ENCODE measurements at places on chromosomes 13 and 19. TPM values are rescaled to one million over a fixed set of nuclear protein-coding genes. Genes with fewer than 3 reads are reported as not detected.

The CYP2F1 gene
- 0.63 TPM for total RNA-seq

The PSG6 gene
- not detected for total RNA-seq

The CGB8 gene
- not detected for total RNA-seq

The CCDC169 gene
- 20.5 TPM for total RNA-seq

The RETN gene
- total RNA-seq: not detected

The COG6 gene
- 17.0 TPM for total RNA-seq

- no peak overlapping the region for H3K4me3 ChIP-seq
- DNase-seq: peak; percentile 39
- peaks cover 89% of the 10 kb centered on the region for H3K36me3 ChIP-seq
- H3K27ac ChIP-seq: no peak overlapping the region
Measured at GRCh38 chr19:27776020-27776419, 1436.9 kb downstream of the UQCRFS1 start.

- H3K4me1 ChIP-seq: peaks cover 2% of the 10 kb centered on the region
- H3K27me3 ChIP-seq: no peaks in the 10 kb centered on the region
- peak; percentile 61 for DNase-seq
- H3K36me3 ChIP-seq: peaks cover 17% of the 10 kb centered on the region
- H3K4me3 ChIP-seq: peak overlapping the region; percentile 92
Measured at GRCh38 chr13:95643936-95644598, 439 bp downstream of the DZIP1 start.

GRCh38 chr19:50952910-50953309 is at the start of gene KLK5:
Gene KLK5 (minus strand): TSS chr19:50953038. CDS start chr19:50952657, 381 bp downstream.
- H3K4me1 ChIP-seq: peaks cover 3% of the 10 kb centered on the region
- no peaks in the 10 kb centered on the region for H3K27me3 ChIP-seq
- no peak within 1 kb of the TSS for H3K4me3 ChIP-seq
- no peak within 1 kb of the TSS for H3K27ac ChIP-seq
- DNase-seq: peak; percentile 56
- no peaks in the 10 kb centered on the region for H3K36me3 ChIP-seq

GRCh38 chr19:48806518-48806817 is 4.4 kb downstream of the BCAT2 start:
- H3K4me3 ChIP-seq: peak overlapping the region; percentile 65
- H3K27ac ChIP-seq: no peak overlapping the region
- no peaks in the 10 kb centered on the region for H3K36me3 ChIP-seq
- DNase-seq: peak; percentile 83
- peaks cover 3% of the 10 kb centered on the region for H3K4me1 ChIP-seq

DNA sequence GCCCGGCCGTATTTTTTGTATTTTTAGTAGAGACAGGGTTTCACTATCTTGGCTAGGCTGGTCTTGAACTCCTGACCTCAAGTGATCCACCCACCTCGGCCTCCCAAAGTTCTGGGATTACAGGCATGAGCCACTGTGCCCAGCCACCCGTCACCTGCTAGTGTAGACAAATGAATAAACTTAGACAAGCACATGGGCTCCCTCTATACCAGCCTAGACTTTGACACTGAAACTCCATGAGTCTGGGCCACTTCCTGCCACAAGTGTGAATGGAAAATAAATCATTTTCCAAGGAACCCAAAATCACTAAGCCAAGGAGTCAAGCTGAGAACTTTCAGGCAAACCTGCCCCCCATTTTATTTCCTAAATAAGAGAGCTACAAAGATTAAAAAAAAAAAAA is 27.0 kb upstream of the TPT1 start:
- peaks cover 9% of the 10 kb centered on the region for H3K36me3 ChIP-seq
- no peaks in the 10 kb centered on the region for H3K27me3 ChIP-seq
- H3K4me3 ChIP-seq: no peak overlapping the region
- H3K4me1 ChIP-seq: no peaks in the 10 kb centered on the region
- DNase-seq: no peak
- no peak overlapping the region for H3K27ac ChIP-seq

DNA sequence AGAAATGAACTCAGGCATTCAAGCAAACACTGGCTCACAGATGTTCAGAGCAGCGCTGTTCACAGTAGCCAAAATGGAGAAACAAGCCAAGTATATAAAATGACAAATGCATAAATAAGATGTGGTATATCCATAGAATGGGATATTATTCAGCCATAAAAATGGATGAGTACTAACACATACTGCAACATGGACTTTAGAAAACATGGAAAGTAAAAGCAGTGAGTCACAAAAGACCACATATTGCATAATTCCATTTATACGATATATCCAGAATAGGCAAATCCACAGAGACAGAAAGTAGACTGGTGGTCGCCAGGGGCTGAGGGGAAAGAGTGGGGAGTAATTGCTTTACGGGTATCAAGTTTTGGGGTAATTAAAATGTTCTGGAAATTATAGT is 6.6 kb downstream of the ZNF837 start:
- DNase-seq: no peak
- no peaks in the 10 kb centered on the region for H3K4me1 ChIP-seq
- H3K36me3 ChIP-seq: no peaks in the 10 kb centered on the region
- no peak overlapping the region for H3K27ac ChIP-seq

GRCh38 chr19:23823952-23824389 is 65.3 kb upstream of the ZNF681 start:
- peak; percentile 47 for DNase-seq
- H3K27me3 ChIP-seq: no peaks in the 10 kb centered on the region
- H3K36me3 ChIP-seq: peaks cover 67% of the 10 kb centered on the region

GRCh38 chr13:106588367-106588766 is 20.4 kb upstream of the ARGLU1 start:
- H3K27me3 ChIP-seq: no peaks in the 10 kb centered on the region
- H3K36me3 ChIP-seq: peaks cover 31% of the 10 kb centered on the region
- H3K27ac ChIP-seq: no peak overlapping the region
- H3K4me1 ChIP-seq: no peaks in the 10 kb centered on the region
- no peak overlapping the region for H3K4me3 ChIP-seq
- no peak for DNase-seq

DNA sequence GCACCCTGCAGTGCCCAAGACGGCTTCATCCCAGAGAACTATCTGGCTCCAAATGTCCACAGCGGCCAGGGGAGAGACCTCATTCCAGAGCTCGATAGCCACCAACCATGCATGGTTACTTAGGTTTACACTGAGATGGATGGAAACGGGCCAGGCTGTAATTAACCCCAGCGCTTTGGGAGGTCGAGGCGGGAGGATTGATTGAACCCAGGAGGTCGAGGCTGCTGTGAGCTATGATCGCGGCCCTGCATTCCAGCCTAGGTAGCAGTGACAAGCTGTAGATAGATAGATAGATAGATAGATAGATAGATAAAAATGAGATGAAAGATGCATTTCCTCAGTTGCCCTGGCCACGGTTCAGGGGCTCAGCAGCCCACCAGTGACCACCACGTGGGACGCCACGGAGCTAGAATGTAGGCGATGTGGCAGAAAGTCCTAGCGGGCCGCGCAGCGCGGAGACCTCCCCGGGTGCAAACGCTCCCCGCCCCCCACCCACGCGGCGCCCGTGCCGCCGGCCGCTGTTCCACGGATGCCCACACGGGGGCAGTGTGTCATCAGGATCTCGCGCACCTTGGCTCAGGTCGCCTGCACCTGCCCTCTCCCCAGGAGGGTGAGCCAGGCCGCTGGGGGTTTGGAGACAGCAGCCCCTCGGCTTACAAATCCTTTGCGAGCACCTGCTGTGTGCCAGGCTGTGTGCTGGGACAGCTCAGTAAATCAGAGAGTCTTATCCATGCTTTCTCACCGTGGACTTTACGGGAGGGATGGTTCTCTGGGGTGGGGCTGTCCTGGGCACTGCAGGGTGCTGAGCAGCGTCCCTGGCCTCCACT is 13.5 kb upstream of the TLE5 start:
- peak overlapping the region; percentile 26 for H3K4me3 ChIP-seq
- no peaks in the 10 kb centered on the region for H3K27me3 ChIP-seq
- no peaks in the 10 kb centered on the region for H3K36me3 ChIP-seq
- no peak overlapping the region for H3K27ac ChIP-seq
- H3K4me1 ChIP-seq: no peaks in the 10 kb centered on the region

- H3K27ac ChIP-seq: no peak overlapping the region
- H3K27me3 ChIP-seq: no peaks in the 10 kb centered on the region
- H3K36me3 ChIP-seq: no peaks in the 10 kb centered on the region
- DNase-seq: peak; percentile 92
- peak overlapping the region; percentile 9 for H3K4me3 ChIP-seq
Measured at GRCh38 chr19:51181913-51182419, 39.9 kb downstream of the SIGLEC7 start.

GRCh38 chr19:3121396-3121795 is 14.4 kb upstream of the GNA15 start:
- H3K27me3 ChIP-seq: no peaks in the 10 kb centered on the region
- no peak overlapping the region for H3K27ac ChIP-seq
- no peak for DNase-seq
- no peaks in the 10 kb centered on the region for H3K4me1 ChIP-seq
- no peak overlapping the region for H3K4me3 ChIP-seq
- peaks cover 4% of the 10 kb centered on the region for H3K36me3 ChIP-seq

DNA sequence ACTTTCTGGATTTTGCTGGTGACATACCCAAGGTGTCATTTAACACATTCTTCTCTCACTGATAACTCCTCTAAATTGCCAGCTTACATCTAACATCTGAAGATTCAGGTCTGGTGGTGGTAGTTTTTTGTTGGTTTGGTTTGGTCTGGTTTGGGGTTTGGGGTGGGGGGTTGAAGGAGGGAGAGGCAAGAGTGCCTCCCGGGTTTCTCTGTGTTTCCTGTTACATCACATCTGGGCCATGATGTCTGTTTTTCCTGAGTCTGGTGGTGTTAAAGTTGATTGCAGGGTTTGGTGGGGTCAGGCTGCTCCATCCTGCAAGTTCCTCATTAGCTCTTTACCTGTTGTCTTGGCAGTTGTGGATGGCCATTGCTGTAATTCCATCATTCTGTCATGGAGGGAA is 155.8 kb upstream of the UBL3 start:
- H3K27ac ChIP-seq: no peak overlapping the region
- no peaks in the 10 kb centered on the region for H3K27me3 ChIP-seq
- no peaks in the 10 kb centered on the region for H3K36me3 ChIP-seq
- H3K4me3 ChIP-seq: no peak overlapping the region
- DNase-seq: no peak

Measured in H9 (cell line).